CD4-positive, alpha-beta T cell treated with Interleukin-4 for 4 hours (primary cell): ENCODE measurements at places on chromosomes 1 and 21.

GRCh38 chr1:29289493-29289892 lies 53.2 kb downstream of the PTPRU start:
- DNase-seq: no peak

DNA sequence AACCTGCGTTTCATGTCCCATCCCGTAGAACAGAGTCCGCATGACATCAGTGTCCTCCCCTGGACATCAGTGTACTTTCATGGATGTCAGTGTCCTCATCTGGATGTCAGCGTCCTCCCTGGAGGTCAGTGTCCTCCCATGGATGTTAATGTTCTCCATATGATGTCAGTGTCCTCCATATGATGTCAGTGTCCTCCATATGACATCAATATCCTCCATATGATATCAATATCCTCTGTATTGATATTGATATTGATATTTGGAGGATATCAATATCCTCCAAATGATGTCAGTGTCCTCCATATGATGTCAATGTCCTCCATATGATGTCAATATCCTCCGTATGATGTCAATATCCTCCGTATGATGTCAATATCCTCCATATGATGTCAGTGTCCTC lies 284.9 kb downstream of the AJAP1 start:
- DNase-seq: no peak

DNA sequence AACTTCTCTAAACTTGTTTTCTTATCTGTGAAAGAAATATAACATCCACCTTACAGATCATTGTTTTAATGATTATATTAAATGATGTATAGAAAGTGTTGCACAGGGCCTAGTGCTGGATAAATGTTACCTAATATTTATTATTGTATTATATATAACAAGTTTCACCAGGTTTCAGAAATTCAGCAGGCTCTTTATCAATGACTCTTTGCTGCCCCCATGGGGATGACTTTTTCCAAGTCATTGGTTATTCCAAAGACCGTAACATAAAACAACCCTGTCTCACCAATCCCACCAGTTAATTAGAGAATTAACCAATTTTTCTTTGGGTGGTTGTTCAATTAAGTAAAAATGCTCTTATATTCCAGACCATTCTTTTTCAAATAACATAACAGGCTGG lies 7.3 kb upstream of the DEDD start:
- peak; percentile 49 for DNase-seq

- no peak for DNase-seq
Measured at GRCh38 chr1:248906753-248907661, 972 bp downstream of the PGBD2 start.

GRCh38 chr1:41856944-41857285 lies 61.8 kb downstream of the HIVEP3 start:
- no peak for DNase-seq
